ENCODE measurements at places on chromosomes 2 and 18.

GRCh38 chr18:70072678-70073077, 125.0 kb upstream of the CD226 start:
- DNase-seq = no peak

DNA sequence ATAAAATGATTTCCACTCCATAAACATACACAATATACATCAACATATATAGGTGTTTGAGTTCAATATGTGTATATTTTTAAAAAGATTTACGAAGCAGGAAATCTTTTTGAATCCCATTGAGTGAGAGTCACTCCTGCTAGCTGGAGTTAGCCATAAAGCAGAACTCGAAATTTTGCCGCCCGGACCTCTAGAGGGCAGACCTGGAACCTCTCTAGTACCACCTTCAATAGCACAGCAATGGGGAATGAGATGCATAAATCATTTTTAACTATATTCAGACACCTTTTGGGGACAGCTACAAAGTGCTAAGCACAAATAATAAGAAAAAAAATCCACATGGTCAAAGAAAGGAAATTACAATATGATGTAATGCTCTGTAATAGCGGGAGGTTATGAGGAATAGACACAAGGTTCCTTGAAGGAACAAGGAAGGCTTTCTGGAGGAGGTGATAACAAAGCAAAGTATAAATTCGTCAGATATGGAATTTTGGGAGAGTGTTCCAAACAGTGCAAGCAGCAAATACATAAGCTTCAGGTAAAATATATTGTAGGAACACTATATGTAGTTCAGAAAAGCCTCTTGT, 533.4 kb downstream of the ERBB4 start:
- DNase-seq = peak; percentile 10

DNA sequence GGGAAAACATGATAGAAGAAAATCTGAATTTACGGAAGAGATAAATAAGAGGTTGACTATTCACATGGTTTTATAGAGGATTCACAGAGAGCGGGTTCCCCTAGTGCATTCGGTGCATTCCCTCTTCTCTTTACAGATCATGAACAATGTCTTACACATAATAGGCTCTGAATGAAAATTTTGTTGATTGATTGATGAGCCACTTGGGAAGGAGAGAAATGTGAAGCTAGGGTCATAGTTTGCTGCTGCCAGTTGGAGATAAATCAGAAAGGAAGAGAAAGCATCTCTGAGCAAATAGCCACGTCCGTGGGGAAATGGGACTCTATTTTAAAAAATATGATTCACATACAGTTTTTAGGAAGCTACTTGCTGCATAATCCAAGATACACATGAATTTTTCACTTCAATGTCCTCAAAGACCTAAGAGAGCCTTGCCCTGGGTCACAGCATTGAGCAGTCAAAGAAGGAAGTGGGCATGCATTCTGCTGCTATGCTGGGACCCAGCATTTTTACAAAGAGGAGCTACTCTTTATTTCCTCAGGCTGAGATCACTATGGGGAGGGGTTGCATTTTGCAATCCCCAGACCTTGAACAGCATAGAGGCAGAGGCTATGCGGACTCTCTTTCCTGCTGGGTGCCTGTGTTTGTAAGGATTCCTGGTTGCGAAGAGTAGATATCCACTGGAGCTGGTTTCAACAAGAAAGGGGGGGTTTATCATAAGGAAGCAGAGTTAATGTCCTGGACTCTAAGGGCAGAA, 395.3 kb downstream of the TSN start:
- no peak for DNase-seq

GRCh38 chr2:129820908-129821307, 158.6 kb upstream of the RAB6C start:
- DNase-seq = no peak

DNA sequence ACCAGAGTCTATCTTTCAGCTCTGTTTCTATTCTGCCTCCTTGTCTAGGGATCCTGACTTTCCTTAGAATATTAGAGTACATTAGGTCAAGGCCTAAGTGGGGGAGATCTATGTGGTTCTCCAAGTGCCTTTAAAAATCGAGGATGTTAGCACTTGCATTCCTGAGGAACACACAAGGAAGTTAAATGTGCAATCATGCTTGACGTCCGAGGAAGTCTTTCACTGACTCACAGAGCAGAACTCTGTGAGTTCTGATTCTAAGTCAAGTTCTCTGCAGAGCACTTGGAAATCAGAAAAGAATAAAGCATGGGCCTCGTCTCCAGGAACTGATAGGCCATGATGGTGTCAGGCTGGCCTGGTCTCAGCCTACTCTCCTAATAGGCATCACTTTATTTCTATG, 17.2 kb downstream of the FHOD3 start:
- DNase-seq = no peak

DNA sequence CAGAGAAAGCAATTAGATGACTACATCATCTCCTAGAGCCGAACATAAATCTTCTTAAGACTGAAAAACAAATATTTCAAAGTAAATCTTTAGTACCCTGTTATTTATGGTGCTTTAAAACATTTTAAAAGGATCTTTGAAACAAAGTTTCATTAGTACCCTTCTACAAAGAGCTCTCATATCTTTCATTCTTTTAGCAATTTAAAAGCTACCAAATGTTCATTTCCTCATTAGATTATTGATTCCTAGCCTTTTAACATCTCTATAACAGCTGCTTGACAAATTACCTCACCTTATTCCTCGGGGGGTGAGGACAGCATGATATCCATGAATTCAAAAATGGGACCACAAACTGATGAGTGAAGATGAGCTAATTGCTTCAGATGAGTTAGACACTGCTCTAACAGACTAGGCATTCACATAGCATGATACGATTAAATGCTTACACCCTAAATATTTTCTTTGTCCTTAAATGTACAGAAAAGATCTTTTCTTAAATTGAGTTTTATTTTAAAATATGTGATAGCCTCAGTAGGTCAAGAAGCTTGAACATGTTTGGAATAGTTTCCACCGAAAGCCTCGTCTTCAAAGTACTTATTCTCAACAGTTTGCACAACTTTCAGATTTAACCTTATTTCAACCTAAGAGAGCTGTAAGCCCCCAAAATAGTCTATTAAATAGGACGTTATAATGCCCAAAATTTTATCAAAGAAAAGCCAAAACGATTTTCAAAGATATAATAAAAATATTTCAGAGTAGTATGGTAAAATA, 2.1 kb downstream of the ATAD2B start:
- DNase-seq = no peak

GRCh38 chr2:43021791-43022509, 204.5 kb downstream of the ZFP36L2 start:
- no peak for DNase-seq

- DNase-seq = no peak
These were observed 600.3 kb downstream of the CCDC85A start for GRCh38 chr2:56784046-56784445.

GRCh38 chr18:47283476-47283875, 32.0 kb upstream of the SKOR2 start:
- DNase-seq = no peak

DNA sequence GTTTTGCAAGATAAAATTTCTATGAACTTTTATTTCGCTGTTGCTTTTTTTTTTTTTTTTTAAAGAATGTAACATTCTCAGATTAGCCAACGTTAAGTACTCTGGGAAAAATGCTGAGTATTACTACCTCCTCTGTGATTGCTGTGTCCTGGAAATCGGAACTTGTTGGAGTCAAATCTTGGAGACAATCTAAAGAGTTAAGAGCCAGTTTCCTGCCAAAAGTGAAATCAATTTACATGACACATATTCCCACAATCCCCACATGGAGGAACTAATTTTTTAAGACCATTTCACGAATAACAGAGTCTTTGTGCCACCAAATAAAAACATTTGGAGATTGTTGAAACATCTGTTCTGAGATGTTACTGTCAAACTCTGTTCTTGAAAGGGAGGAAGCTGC, 127.8 kb downstream of the MEP1B start:
- DNase-seq = no peak

DNA sequence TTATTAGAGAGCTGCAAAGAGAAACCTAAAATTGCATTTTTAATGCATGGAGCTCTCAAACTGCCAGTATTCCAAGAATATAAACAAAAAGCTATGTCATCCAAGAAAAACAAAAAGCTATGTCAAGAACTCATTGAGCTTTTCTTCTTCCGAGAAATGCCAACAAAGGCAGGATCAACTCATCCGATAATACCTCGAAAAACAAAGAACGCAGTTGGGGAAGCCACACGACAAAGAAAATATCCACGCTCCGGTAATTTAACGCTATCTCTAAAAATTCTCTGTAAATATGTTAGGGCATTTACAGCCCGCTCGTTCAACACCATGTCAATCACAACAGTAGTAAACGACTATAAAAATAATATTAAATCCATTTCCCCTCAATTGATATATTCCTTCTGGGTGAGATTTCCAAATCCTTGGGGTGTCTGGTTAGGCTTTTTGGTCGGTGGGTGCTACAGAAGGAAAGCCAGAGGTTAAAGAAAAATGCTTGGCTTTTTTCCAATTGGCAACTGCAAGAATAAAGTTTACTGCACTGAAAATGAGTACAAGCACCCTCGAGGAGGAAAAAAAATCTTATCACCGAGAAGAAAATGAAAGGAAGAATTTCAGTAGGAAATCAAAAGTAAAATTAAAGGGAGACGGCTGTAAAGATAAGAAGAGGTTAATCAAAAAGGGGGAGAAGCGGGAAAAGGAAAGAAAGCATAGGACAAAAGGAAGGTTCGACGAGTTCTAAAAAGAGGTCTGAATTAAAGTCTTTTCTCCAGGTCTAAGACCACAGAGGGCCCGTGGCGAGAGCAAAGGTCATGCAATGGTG, 856 bp downstream of the TIA1 start:
- no peak for DNase-seq

DNA sequence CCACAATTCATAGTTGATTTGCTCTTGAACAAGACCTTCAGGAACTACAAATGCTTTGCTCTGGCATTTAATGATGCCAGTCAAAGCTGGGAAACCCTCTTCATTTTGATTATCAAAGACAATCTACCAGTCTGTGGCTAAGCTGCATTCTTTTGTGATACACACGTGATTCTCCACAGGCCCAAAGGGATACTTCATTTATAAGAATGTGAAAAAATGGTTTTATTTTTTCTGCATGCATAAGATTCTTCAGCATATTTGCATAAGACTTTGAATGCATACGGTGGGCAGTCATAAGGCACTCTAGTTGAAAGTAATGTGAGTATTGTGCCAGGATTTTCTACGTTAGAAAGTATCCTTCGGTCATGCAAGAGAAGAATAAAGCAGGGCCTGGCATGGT, 33.0 kb upstream of the ARL5A start:
- no peak for DNase-seq

GRCh38 chr2:151518802-151519201, 109.1 kb downstream of the RIF1 start:
- DNase-seq = no peak

DNA sequence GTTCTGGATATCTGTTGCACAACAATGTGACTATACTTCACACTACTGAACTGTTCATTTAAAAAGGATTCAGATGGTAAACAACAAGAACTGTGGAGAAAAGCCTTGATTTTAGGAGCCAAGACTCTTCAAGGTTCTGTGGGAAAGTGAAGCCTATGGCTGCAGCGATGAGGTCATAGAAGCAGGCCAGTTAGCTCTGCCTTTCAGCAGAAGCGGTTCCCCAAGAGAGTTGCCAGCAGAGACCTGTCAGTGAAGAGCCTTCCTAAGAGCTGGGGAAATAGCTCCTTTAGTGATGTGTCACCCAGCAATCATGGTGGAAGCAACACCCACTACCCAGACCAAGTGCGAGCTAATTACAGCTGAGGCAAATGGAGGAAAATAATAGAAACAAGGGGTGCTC, 346.5 kb upstream of the ETAA1 start:
- no peak for DNase-seq

- no peak for DNase-seq
These were observed 667.5 kb upstream of the HS6ST1 start for GRCh38 chr2:128986026-128986715.

DNA sequence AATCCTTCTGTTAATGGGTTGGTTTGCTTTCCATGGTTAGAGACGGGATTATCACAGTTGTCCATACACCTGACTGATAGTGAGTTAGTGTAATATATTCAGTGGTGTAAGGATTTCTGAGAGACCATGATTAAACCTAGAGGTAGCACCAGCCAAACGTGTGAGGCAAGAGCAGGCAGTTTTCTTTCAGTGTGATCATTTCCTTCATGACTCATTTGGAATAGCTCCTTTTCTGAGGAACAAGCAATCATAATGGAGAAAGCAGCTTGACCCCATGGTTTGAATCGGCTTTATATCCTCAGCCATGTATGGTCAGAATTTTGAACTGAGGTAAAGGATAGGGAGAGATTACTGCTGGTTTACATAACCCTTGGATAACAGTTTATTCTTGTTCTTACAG, 2.9 kb downstream of the MXD1 start:
- DNase-seq = no peak

DNA sequence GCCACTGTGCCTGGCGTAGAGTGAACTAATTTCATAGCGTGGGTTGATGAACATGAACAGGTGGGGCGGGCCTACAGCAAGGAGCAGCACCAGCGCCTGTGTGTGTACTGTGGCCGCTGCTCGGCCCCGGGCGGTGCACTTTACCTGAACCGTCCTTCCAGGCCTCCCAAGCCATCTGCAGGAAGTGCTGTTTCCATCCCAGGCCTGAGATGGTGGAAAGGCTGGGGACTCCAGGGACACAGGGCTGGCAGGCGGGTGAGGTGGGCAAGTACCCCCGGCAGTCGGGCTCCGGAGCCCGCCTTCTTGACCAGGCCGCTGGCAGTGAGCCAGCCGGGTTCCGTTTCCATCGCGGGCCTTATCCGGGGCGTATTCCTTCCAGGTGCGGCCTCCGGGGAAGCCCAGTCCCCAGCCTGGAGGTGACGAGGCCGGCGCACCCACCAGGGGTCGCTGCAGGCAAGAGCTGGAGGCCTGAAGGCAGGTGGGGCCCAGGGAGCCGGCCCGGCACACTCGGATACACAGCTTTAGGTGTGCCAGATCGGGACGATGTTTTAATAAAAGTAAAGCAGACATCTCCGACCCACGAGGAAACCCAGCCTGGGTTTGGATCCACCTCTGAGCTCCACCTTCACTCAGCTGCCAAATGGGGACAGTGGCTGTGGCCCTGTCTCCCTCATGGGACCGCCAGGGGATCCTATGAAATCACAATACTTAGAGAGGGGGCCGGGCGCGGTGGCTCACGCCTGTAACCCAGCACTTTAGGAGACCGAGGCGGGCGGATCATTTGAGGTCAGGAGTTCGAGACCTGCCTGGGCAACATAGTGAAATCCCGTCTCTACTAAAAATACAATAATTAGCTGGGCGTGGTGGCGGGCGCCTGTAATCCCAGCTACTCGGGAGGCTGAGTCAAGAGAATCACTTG, 22.7 kb upstream of the PDIA6 start:
- no peak for DNase-seq

Measured in NCI-H2081 treated with DMSO at 0.1 percent for 48 hours (cell line).